Cardiac muscle cell (in vitro differentiated cells and primary cell): ENCODE measurements at places on chromosomes 2 and 18.

DNA sequence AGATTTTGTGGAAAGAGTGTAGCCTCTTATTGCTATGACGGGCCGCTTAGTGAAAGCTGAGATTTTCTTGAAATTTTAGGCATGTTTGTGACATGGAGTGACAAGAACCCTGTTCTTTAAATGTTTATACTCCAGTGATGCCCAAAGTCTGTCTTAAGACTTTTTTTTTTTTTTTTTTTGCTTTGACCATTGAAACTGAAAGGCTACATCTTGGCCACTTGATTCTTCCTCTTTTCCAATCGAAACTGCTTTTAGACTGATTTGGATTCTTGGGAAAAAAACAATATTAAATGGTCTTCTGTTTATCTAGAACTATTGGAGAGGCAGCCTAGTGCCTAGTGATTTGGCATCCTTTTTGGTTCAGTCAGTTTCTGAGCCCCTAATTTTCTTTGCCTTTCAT, 2.4 kb upstream of the SLC8A1 start:
- DNase-seq, result no peak
- no peak overlapping the region for H3K4me3 ChIP-seq
- H3K4me1 ChIP-seq, result peaks cover 57% of the 10 kb centered on the region

GRCh38 chr2:65165558-65165957, 35.7 kb upstream of the RAB1A start:
- H3K36me3 ChIP-seq, result no peaks in the 10 kb centered on the region
- no peak overlapping the region for H3K27ac ChIP-seq
- H3K4me1 ChIP-seq, result peaks cover 5% of the 10 kb centered on the region
- no peak overlapping the region for H3K4me3 ChIP-seq
- no peak for DNase-seq

DNA sequence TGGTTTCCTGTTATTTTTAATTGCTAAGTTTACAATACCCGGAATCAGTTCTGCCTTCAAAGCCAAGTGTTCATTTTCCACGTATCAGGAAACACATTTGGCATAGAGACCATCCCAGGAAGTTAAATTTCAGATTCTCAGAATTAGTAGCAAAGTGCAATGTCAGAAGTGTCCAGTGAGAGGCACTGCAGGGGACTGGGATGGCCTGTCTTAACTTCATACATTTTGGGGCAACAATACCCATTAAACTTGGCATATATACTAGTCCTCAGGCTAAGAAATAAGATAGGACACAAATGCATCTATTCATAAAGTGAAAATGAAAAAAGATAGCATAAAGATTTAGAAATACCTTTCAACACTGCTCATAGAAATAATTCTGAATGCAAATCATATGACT, 1.5 kb upstream of the IL1RL2 start:
- H3K4me1 ChIP-seq, result no peaks in the 10 kb centered on the region
- no peaks in the 10 kb centered on the region for H3K36me3 ChIP-seq
- DNase-seq, result peak; percentile 81
- peaks cover 24% of the 10 kb centered on the region for H3K27me3 ChIP-seq
- H3K4me3 ChIP-seq, result no peak overlapping the region

GRCh38 chr2:189602233-189602632, 21.6 kb upstream of the SLC40A1 start:
- H3K4me3 ChIP-seq, result no peak overlapping the region
- peak; percentile 93 for DNase-seq
- H3K4me1 ChIP-seq, result peaks cover 9% of the 10 kb centered on the region
- no peak overlapping the region for H3K27ac ChIP-seq

DNA sequence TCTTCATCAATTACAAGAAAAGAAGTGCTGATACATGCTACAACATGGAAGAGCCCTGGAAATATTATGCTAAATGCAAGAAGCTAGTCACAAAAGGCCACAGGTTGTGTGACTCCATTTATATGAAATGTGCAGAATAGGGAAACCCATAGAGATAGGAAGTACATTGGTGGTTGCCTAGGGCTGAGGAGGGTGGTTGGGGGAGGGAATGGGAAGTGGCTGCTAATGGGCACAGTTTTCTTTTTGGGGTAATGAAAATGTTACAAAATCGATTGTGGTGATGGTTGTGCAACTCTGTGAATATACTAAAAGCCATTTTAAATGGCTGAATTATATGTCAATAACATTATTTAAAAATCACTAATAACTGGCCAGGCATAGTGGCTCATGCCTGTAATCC, 24.3 kb upstream of the RESP18 start:
- peaks cover 77% of the 10 kb centered on the region for H3K27me3 ChIP-seq
- no peak overlapping the region for H3K4me3 ChIP-seq
- H3K27ac ChIP-seq, result no peak overlapping the region
- H3K36me3 ChIP-seq, result no peaks in the 10 kb centered on the region
- H3K4me1 ChIP-seq, result peaks cover 11% of the 10 kb centered on the region

DNA sequence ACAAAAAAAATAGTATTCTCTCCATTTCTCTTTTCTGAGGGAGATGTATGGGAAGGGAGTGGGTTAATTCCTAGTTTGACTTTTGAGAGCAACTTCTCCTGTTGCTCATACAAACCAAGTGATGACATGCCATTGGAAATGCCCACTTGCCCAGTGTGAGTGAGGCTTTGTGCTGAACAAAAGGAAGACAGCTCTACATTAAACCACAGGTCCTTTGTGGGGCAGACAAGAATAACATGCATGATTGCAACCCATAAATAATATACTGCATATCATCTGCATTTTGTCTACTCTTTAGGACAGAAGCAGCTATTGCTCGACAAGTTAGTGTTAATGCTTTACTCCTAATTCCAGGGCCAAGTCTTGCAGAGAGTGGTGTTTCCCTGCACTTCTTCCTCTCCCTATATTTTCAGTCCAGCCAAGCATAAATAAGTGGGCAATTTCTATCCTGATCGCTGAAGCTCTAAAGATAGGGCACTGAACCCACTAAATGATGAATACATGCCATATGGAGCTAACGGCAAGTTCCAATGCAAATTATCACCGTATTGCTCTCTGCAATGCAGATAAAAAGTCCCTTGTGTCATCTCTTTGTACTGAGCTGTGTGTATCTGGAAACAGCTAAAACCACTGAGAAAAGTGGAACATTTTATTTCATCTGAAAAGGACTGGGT, 19.4 kb upstream of the EHBP1 start:
- H3K4me3 ChIP-seq, result no peak overlapping the region
- peaks cover 11% of the 10 kb centered on the region for H3K4me1 ChIP-seq
- no peak overlapping the region for H3K27ac ChIP-seq
- DNase-seq, result no peak
- no peaks in the 10 kb centered on the region for H3K27me3 ChIP-seq

DNA sequence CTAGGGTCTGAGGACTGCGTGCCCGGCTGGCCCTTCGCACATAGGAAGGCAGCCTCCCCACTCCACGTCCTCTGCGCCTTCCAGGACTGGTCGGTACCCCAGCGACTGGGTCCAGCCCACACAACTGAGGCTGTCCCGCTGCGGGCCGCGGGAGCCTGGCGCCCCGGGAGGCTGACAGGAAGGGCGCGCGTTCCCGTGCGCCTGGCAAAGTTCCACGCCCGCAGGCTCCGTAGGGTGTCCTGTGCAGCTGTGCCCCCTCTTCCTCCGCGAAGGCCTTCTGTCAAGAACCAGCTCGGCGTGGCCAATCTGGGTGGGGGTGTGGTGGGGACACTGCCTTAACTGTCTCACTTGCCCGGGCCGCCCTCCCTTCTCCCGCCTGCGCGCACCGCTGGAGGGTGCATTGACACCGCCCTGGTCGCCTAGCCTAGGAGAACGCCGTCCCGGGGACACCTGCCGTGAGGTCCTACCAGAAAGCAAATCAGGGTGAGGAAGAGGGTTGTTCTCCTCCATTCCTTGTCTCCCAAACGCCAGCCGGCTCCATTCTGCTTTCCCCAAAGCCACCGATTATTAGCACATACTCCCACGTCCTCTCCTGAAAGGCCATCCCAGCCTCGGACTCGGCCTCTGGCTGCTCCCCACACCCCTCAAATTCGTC, 618 bp upstream of the LYPD1 start:
- no peak overlapping the region for H3K27ac ChIP-seq
- peak; percentile 34 for DNase-seq
- peak overlapping the region; percentile 46 for H3K4me3 ChIP-seq
- H3K27me3 ChIP-seq, result peaks cover 96% of the 10 kb centered on the region
- H3K4me1 ChIP-seq, result no peaks in the 10 kb centered on the region

DNA sequence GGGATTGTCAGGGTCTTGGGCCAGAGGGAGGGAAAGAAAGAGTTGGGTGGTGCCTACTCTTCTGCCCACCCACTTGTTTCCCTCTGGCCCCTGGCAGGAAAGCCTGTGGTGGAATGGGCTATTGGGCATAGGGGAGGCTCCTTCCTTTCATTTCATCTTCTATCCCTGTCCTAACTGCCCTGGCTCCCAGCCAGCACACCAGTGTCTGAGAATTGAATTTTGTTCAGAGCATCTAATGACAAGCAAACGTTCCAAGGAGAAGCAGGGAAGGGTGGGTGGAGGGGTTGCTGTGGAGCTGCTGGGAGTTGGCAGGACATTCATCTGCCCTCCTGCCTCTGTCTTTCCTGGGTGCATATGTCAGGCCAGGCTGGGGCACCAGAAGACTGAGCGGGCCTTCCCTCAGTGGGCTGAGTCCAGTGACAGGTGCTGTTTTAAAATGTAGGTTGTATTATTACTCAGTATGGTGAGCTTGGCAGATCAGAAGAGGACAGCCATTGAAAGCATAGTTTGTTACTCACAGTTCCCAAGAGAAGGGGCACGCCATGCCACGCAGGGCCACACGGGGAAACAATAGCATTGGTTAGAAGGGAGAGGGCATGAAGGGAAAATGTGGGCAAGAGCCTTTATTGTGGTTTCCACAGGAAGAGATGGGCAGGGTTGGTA, 171.9 kb downstream of the ACOXL start:
- H3K36me3 ChIP-seq, result no peaks in the 10 kb centered on the region
- no peak overlapping the region for H3K27ac ChIP-seq
- no peak for DNase-seq
- H3K27me3 ChIP-seq, result no peaks in the 10 kb centered on the region
- H3K4me1 ChIP-seq, result peaks cover 2% of the 10 kb centered on the region

GRCh38 chr18:55422456-55423180, 165.4 kb downstream of the TCF4 start:
- H3K36me3 ChIP-seq, result no peaks in the 10 kb centered on the region
- no peak overlapping the region for H3K4me3 ChIP-seq
- peaks cover 6% of the 10 kb centered on the region for H3K4me1 ChIP-seq
- no peak for DNase-seq
- H3K27me3 ChIP-seq, result no peaks in the 10 kb centered on the region

DNA sequence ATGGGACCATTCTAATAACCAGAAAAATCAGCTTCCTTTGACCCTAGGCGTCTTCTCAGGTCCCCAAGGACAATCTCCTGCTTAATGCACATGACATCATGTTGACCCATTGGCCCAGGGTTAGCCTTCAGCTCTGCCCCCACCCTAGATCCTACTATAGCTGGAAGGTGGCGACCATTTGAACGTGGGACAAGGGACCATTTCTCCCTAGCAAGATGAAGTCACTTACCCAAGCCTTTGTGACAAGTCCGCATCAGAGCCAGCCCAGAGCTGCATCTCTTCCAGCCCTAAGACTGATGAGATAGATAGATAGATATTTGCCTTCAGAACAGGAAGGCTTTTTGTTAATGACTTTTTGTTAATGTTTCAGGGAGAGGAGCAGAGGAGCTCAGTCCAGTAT, 28.2 kb upstream of the TAF1B start:
- DNase-seq, result no peak
- H3K4me3 ChIP-seq, result no peak overlapping the region
- no peaks in the 10 kb centered on the region for H3K36me3 ChIP-seq
- H3K4me1 ChIP-seq, result no peaks in the 10 kb centered on the region
- no peaks in the 10 kb centered on the region for H3K27me3 ChIP-seq

GRCh38 chr2:55962915-55963314, 39.3 kb upstream of the EFEMP1 start:
- H3K36me3 ChIP-seq, result no peaks in the 10 kb centered on the region
- no peaks in the 10 kb centered on the region for H3K4me1 ChIP-seq
- no peak for DNase-seq
- no peak overlapping the region for H3K27ac ChIP-seq
